ENCODE measurements at places on chromosomes 7 and 10.
A peak's percentile ranks its signal among the peaks of the same experiment; 100 is the strongest.

DNA sequence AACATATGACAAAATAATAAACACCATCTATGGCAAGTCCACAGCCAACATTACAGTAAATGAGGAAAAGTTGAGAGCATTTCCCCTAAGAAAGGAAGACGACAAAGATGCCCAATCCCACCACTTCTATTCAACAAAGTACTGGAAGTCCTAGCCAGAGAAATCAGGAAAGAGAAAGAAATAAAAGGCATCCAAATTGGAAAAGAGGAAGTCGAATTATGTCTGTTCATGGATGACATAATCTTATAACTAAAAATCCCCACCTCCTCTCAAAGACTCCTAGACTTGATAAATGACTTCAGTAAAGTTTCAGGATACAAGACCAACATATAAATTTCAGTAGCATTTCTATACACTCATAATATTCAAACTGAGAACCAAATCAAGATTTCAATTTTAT is 288.5 kb upstream of the POT1 start:
- no peak for DNase-seq

- peak; percentile 38 for DNase-seq
These were observed 6.8 kb downstream of the ORAI2 start for GRCh38 chr7:102439963-102440795.

DNA sequence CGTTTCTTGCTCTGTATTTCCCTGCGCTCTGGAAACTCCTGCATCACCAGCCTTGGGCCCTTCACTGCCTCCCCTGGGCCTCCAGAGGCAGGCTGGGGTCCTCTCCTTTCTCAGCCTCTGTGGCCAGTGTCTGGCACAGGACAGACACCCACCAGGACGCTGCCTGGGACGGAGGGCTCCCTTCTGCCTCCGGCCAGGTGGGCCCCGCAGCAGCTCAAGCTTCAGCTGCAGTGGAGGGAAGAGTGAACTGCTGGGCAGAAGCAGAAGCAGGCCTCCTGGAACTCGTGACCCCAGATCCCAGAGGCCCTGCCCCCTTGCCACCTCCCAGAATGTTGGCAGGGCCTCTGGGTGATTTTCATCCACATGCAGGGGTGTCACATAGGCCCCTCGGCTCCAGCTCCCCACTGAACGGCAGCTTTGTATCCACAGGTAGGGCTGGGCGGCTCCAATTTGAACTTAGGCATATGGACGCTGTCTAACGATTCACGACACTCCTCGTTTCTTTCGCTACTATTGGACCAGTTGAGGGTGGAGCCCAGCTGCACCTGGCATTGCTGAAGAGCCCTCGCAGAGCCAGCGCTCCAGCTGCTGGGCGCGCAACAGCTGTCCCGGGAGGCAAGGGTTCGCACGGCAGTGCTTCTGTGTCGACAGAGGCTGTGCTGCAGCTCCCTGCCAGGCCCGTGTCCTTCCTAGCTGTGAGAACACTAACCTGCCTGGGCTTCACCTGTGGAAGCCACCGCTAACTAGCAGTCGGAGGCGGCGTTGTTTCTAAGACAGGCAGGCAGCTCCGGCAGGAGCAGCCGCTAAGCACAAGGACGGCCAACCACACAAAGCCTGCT is 18.4 kb upstream of the GPR146 start:
- DNase-seq, result no peak

DNA sequence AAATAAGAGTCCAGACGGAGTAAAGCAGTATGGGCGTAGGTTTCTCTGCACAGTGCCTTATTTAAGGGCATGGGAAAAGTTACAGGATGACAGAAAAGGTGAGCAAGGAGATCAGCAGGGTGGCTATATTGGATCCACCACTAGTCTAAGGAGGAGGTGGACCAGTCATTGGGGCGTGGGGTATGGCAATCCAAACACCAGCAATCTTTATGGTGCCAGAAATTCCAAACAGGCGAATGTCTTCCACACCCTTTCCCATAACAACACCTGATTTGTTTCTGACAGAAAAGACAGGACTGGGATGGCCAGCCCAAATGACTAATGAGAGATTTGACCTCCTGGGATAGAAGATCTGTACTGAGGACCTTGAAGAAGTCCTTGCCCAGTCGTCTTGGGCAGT is 181.8 kb upstream of the MBL2 start:
- no peak for DNase-seq

GRCh38 chr7:68442931-68443631 is 1155.2 kb upstream of the AUTS2 start:
- no peak for DNase-seq

DNA sequence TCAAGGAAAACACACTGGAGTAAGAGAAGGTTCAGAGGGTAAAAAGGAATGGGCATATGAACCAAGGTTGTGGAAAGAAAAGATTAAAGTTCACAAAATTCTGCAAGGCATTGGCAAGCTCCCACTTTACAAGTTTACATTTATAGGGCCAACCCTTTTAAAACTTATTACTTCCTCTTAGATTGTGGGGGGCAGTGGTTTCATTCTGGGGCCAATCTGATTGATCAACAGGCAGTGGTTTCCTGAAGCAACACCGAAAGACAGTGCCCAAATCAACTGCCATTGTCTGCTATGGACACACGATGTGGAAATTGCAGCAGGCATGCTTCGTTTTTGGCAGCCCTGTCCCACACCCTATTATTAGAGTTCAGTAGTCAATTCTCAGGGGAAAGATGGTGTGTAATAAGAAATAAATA is 154.0 kb downstream of the SGMS1 start:
- no peak for DNase-seq

DNA sequence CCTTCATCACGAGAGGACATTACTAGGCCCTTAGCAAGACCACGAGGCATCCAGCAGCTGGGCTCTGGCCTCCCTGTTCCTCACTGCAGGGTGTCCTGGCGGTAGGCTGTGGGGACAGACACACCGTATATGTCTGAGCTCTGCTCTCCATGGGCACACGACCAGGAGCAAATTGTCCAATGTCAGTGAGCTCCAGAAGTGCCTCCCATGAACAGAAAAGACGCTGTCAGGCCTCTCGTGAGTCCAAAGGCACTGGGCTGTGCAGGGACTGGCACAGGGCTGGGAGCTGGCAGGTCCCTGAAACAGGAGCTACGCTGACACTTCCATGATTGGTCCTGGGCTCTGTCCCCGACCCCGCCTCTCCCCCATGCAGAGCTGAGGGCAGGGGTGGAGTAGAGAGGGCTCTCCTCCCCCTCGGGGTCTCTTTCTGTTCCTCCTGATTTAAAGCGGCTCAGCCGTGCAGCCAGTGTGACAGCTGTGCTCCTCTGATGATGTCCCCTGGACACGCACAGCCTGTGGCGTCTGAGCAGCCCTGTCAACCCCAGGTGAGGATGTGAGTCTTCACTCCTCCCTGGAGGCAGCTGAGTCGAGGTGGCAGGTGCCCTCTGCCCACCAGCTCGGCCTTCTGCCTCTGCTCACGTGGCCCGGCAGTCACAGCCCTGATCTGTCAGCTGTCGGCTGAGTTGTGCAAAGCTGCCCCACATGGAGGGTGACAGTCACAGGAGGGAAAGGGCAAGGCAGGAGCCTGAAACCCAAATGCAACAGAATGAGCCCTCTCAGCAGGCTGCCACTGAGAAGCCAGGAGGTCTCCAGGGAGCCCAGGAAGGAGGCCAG is 13.0 kb downstream of the ANTXRL start:
- DNase-seq, result no peak

DNA sequence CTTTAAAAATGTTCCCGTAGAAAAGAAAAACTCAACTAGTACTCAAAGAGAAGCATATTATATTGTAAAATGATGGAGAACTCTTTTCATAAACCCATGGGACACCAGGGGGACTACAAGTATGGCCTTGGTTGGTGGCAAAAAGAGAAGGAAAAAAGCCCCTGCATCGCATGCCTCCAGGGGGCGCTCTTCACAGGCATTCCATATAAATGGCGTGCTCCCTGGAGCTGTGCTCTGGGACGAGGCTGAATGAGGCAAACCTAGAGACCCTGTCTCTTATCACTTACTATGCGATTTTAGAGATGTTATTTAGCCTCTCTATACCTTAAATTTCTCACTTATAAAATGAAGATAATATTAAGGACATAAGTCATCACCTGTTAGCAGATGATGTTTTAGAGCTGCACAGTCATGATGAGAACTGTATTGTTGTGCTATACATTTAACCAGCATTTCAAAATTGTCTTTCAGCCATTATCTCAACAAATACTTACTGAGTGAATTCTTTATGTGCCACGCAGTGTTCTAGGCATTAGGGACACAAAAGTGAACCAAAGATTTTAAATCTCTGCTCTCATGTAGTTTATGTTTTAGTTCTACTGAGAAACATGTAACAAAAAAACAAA is 105.8 kb downstream of the ARHGAP21 start:
- peak; percentile 83 for DNase-seq

- DNase-seq, result no peak
These were observed 57.1 kb downstream of the AFAP1L2 start for GRCh38 chr10:114347241-114347640.

DNA sequence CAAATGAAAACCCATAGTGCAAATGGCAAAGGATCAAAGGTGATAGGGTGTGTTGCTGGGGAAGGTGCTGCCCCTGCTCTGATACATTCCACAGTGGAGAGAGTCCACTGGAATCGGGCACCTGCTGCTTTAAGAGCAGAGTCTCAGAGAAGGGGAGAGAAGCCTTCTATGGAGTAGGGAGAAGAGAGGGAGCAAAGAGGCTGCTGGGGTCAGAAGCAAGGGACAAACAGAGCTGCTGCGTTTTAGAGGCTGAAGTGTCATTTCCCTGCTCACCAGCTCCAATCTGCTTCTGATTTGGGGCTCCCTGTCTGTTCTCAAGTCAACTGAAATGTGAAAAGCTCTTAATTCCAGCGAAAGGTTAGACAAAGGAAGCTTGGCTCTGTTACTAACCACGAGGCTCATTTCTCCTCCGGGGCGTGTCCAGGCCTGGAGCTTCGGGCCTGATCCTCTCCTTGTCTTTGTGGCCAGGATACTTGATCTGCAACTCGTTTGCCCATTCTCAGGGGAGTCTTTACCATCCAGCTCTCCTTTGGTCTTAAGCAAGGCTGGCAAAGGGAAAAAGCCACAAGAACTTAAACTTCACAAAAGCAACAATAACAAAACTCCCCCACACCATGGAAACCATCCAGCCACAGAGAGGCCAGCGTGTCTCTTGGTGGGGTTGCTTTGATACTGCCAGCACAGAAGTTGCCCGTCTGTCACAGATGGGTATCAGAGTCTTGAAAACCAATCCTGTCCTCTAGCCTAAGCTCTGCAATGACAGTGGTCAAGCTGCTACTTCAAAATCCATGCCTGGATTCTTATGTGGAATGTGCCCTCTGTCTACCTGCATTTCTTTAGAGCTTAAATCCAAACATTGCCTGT is 692.6 kb downstream of the SUGCT start:
- no peak for DNase-seq

- no peak for DNase-seq
These were observed 900.6 kb downstream of the KCNMA1 start for GRCh38 chr10:76736815-76737618.

- DNase-seq, result peak; percentile 37
These were observed 41.8 kb downstream of the ZCCHC24 start for GRCh38 chr10:79403441-79404230.

DNA sequence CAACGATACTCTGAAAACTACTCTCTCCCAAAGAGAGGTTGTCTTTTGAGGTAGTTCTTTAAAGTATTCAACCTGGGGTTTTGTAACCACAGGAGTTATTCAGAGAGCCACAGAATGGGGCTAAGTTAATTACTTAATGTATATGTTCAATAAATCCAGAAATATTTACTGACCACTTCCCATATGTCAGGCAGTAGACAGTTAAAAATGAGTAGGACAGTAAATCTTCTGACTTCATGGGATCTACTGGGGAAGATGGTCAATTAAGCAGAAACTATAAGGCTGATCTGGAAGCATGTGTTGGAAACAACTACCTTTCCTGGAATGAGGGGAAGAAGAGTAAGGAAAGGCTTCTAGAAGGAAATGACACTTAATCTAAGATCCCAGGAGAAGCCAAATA is 167.7 kb downstream of the MAGI2 start:
- DNase-seq, result no peak

DNA sequence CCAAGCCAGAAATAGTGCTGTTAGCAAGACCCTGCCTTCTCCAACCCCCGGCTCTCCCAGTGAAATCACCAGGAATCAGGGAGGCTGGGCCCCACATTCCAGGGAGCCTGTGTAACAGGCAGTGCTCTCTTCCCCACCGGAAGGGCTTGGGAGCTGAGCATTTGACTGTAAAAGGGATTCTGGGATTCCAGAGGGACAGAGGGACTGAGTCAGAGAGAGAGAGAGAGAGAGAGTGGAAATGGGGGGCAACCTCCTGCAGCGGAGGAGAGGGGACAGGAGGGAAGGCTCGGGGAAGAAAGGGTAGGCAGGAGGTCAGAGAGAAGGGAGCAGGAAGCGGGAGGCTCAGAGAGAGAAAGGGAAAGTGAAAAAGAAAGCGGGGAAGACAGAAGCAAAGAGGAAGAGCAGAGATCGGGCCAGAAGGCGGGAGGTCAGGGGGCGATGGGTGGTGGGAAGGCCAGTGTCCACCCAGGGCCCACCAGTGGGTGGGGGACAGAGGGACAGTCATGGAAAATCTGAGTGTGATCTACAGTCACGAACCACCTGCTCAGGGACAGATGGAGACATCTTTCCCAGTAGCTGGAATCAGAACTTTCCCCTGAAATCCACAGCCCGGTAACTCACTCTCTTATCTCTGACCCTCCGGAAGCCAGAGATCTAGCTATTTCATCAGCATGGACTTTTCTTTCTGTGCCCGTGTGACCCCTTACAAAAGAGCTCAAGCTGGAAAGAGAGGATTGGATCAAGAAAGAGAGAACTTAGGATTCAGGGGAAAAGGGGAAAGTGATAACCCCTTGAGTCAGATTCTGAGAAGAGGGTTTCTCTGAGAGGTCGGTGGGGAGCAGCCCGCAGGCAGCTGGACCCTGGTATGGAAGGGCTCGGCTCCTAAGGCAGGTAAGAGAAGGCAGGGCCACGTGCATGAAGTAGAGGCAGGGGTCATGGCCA is 4.6 kb upstream of the SERPINE1 start:
- DNase-seq, result peak; percentile 48

DNA sequence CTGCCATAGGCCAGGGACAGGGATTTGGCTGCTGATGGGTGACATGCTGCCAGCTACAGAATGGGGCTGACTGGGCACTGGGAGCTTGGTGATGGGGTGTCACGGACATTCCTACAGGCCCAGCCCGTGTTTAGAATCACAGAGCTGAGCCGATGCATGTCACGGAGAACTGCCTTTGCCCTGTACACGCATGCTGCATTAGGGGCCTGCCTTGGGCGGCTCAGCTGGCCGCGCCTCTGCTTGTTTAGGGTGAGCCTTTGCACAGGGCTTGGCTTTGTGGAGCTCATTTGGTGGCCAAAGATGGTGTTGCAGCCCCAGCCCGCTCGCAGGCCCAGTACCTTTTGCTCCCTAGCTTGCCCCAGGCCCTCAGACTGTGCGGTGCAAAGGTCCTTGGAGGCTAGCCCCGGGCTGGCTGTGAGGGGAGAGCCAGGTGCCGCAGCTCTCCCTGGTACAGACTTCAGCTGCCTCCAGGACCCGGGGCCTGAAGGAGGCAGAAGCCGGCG is 108.4 kb upstream of the BTBD16 start:
- no peak for DNase-seq
